Upper lobe of right lung (tissue), 1 donor: ENCODE measurements at places on chromosomes 2 and 18.

- no peak for DNase-seq
Measured at GRCh38 chr18:9156604-9157249, 20.1 kb downstream of the ANKRD12 start.

DNA sequence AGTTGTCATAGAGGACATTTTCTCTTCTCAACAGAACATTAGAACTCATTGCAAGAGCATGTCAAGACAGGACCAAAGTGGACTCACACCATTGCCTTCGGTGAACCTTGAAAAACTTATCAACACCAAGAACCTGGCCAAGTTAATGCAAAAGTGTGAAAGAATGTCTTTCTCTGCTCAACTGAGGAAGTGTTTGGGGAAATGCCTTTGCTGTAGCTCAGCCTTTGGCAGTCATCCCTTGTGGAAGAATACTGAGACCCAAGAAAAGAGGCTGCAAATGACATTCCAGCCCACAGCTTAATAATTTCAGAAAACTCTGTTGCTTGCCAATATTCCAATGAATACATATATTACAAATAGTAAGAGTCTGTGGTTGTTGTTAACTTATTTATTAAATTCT, 728.8 kb upstream of the PIK3C3 start:
- no peak for DNase-seq

GRCh38 chr18:63970809-63971205, 926 bp downstream of the SERPINB8 start:
- peak; percentile 83 for DNase-seq

- DNase-seq = no peak
Measured at GRCh38 chr2:107007927-107008326, 122.0 kb upstream of the ST6GAL2 start.

- no peak for DNase-seq
Measured at GRCh38 chr18:3305354-3305762, 43.4 kb downstream of the MYL12B start.

DNA sequence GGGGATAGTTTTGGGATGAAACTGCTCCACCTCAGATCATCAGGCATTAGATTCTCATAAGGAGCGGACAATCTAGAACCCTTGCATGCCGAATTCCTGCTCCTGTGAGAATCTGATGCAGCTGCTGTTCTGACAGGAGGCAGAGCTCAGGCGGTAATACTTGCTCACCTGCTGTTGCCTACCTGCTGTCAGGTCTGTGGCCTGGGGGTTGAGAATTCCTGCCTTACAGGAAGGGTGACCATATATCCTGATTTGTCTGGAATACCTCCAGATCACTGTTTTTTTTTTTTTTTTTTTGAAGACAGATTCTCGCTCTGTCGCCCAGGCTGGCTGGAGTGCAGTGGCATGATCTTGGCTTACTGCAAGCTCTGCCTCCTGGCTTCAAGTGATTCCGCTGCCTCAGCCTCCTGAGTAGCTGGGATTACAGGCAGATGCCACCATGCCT, 21.7 kb downstream of the ACSL3 start:
- no peak for DNase-seq

GRCh38 chr2:49271060-49271606, 116.8 kb upstream of the FSHR start:
- DNase-seq = no peak

GRCh38 chr2:140916410-140916809, 1214.4 kb downstream of the LRP1B start:
- DNase-seq = no peak

- DNase-seq = no peak
Measured at GRCh38 chr2:127810156-127810618, 784 bp downstream of the WDR33 start.

GRCh38 chr2:156708051-156708450, 271.9 kb downstream of the GPD2 start:
- no peak for DNase-seq

DNA sequence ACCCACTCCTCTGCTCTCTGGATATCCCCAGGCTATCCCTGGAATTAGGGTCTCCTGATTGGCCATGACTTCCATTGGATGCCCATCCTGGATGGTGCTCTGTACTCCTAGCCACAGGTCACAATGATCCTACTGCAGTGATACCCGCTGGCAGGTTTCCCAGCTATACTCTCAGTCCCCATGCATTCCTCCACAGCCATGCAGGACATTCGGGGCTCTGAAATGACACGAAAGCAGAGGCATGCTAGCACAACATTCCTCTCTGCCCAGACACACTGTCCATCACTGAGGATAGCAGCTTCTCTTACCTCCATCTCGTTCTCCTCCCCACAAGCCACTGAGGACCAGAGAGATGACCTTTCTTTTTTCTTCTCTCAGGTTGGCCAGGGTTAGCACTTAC, 51.7 kb upstream of the SPATS2L start:
- DNase-seq = no peak

DNA sequence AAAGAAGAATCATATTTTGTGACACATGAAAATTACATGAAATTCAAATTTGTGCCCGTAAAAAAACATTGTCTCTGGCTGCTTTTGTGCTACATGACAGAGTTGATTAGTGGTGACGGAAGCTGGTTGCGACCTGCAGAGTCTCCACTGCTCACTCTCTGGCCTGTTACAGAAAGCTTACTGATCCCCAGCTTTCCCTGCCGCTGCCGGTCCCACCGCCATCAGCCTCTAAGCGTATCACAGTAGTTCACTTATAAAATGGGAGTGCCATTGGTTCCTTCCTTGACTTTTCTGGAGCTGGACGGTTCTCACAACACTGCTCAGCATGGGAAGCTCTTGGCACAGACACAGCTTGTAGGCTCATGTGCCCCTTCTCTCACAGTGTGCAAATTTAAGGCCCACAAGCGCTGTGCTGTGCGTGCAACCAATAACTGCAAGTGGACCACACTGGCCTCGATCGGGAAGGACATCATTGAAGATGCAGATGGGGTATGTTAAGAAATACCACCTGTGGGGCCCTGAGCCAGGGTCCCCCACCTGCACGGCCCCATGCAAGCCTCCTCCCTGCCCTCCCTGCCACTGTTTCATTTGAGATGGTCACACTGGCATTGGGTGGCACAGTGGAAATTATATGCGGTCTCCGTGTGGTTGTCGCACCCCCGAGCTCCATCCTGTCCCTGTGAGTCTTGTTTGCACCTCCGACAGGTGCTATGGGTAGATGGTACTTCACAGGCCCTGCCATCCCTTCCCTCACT, 81.3 kb downstream of the DGKD start:
- peak; percentile 37 for DNase-seq

- no peak for DNase-seq
Measured at GRCh38 chr2:237819231-237819630, 20.7 kb downstream of the RBM44 start.

- DNase-seq = peak; percentile 91
Measured at GRCh38 chr2:98909317-98910211, 26.5 kb downstream of the CRACDL start.

- no peak for DNase-seq
Measured at GRCh38 chr2:102753563-102754159, 8.2 kb upstream of the TMEM182 start.

- no peak for DNase-seq
Measured at GRCh38 chr2:188675391-188676009, 298.7 kb upstream of the COL3A1 start.

DNA sequence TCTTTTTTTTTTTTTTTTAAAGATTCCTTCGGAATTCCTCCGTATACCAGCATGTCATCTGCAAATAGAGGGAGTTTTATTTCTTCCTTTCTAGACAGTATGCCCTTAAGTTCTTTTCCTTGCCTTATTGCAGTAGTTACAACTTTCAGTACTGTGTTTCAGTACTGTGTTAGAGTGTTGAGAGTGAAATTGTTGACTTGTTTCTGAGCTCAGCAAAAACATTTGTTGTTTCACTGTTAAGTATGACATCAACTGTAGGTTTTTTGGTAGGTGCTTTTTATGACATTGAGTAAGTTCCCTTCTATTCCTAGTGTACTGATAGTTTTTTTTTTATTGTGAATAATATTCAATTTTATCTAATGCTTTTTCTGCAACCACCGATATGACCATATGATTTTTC, 43.9 kb downstream of the ACVR2A start:
- no peak for DNase-seq

DNA sequence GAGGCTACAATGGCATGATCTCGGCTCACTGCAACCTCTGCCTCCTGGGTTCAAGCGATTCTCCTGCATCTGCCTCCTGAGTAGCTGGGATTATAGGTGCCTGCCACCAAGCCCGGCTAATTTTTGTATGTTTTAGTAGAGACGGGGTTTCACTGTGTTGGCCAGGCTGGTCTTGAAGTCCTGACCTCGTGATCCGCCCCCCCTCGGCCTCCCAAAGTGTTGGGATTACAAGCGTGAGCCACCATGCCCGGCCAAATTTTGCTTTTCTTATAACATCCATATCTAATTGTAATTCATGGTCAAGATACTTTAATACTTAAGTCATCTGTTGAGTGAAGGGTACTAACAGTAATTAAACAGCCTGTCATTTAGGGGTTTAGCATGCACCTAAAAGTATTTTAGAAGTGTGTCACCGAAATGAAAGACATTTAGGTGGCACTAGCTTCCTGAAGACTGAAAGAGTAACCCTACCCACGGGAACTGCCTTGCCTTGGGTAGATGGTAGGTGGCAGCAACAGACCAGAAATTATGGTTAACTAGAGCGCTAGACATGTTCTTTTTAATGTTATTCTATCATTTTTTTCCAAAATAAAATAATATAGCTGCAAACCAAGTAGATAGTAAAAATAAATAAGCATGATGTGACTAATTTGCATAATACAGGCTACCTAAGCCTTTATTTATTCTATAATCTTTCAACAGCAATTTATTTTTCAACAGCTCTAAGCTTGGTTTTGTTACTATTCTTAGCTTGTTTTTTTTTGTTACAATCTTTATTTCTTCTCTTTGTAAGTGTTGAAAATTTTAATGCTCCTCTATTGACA, 8.6 kb upstream of the ACYP2 start:
- DNase-seq = no peak

- DNase-seq = no peak
Measured at GRCh38 chr2:40332191-40332826, 119.6 kb downstream of the SLC8A1 start.

DNA sequence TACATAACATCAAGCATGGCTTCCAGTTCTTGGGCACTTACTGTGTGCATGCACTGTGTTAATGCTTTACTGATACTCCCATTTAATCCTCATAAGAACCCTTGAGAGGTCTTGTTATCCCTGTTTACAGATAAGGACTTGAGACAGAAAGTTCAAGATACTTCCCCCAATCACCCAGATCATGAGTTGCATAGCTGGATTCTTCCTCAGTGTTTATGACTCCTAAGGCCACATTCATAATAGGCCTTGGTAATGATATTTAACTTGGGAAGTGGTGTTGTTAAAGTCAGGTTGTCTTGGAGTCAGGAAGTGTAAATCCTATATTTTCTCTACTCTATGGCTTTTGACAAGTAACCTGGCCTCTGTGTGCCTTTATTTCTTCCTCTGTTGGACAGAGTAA, 22.7 kb downstream of the NOSTRIN start:
- no peak for DNase-seq

DNA sequence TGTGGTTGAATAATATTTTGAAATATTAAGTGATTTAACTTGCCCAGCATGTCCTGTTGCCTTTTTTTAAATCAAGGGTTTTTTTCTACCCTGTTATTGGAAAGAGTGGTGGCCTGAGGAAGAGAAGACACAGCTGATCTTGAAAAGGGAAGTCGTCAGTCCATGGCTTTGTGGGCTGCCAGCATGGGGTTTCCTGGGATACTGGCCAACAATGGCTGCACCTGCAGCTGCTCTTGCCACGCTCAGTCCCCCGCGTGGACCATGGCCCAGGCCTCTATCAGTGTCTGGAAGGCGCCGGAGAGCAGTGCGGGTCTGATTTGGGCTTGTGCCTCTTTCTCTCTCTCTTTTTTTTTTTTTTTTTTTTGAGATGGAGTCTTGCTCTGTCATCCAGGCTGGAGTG, 99.3 kb downstream of the ASB1 start:
- no peak for DNase-seq

- DNase-seq = peak; percentile 88
Measured at GRCh38 chr2:113282747-113283533, 4.2 kb upstream of the PAX8 start.

DNA sequence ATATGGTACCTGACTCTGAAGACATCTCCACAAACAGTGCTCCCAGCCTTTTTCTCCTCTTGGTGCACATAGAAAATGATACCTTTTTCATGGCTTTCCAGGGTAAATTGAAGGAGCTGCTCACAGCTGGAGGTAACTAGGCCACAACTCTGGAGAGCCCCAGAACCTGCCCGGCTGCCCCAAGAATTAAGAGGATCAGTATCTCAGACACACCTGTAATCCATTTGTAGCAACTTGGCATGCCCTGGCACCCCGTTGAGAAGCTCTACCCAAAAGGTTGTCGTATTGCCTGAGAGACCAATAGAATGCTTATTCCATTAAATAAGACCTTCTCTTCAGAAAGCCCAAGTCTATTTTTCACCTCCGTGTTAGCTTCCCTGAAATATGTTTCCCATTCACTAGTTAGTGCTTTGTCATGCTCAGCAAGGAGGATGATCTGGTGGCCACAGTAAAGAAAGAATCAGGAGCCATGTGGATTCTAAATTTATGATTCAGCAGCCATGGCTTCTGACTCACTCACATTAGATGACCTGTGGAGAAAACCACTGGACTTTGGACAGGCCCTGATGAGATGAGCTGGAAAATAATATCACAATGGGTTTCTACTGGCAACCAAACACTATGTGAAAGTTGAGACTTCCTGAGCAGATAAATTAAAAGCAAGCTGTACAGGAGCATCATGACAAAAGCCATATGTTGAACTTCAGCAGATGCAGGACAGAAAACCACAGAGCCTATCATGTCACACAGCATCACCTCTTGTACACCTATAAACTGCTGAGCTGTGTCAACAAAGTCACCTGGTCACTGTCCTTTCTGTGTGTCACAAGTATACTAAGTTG, 253.3 kb upstream of the OSR1 start:
- DNase-seq = no peak

GRCh38 chr2:147460155-147460554, 384.7 kb upstream of the ACVR2A start:
- no peak for DNase-seq

DNA sequence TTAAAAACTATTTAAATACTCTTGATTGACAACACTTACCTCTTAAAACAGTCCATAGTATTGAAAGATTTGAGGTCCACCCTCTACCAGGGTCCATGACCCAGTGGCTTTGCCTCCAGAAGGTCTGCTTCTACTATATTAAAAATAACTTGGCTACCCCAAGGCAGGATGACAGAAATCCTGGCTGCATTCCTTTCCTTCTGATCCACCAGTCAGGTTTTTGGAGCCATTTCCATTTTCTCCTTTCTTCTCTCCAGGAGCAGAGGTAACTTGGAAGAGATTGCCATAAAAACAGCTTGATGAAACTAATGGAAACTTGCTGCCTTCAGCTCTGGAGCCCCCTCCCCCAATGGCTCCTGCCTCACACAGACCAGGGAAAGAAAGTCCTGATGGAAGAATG, 2.6 kb upstream of the FAM171B start:
- no peak for DNase-seq

DNA sequence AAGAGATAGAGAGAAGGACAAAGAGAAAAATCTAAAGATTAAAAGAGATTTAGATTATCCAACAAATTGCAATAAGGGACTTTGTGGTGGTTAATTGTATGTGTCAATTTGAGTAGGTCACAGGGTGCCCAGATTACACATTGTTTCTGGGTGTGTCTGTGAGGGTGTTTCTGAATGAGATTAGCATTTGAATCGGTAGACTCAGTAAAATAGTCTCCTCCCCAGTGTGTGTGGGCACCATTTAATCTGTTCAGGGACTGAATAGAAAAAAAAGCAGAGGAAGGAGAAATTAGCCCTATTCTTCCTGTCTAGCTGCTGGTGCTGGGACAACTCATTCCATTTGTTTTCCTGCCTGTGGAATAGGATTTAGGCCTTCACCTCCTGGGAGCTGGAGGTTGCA, 339.8 kb upstream of the EPHA4 start:
- DNase-seq = no peak
